Left renal pelvis (tissue), 4 donors: ENCODE measurements at places on chromosomes 7 and 10.

GRCh38 chr10:98687685-98688084 is 240.9 kb upstream of the HPS1 start:
- no peak for DNase-seq

DNA sequence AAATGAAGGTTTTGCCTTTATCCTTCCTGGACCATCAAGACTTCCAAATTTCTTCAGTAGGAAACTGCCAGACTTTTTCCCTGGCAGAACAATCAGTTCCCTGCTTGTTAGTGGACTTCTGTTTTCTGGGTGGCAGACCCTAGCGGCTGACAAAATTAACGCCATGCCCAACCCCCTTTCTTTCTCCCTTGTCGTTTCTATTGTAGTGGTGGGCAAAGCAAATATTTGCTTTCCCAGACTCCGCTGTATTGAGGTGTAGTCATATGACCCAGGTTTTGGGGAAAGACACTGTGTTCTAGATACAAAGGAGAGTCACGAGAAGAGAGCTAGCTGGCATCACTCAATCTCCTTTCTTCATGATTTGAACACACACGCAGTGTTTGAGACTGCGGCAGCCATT is 7.7 kb downstream of the PON2 start:
- DNase-seq = no peak

DNA sequence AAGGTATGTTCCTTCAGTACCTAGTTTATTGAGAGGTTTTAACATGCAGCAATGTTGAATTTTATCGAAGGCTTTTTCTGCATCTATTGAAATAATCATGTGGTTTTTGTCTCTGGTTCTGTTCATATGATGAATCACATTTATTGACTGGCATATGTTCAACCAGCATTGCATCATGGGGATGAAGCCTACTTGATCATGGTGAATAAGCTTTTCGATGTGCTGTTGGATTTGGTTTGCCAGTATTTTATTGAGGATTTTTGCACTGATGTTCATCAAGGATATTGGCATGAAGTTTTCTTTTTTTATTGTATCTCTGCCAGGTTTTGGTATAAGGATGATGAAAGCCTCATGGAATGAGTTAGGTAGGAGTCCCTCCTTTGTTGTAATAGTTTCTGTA is 204.0 kb upstream of the GNAI1 start:
- DNase-seq = no peak

DNA sequence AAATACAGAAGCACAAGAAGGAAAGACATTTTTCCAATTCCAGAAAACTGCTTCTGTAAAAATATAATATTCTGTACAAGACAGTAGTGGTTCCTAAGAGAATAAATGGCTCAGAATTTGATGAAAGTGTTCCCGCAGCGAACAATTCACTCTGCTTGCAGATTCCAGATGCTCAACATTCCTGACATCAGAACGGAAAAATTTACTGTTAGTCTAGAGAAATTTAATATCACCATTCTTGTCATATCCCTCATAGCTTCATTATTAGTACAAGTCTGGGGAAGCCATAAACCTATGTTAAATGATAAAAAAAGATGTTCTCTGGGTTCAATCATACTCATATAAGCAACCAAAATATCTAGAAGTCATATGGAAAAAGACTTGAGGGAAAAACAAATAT is 83.6 kb downstream of the MPP7 start:
- DNase-seq = no peak

DNA sequence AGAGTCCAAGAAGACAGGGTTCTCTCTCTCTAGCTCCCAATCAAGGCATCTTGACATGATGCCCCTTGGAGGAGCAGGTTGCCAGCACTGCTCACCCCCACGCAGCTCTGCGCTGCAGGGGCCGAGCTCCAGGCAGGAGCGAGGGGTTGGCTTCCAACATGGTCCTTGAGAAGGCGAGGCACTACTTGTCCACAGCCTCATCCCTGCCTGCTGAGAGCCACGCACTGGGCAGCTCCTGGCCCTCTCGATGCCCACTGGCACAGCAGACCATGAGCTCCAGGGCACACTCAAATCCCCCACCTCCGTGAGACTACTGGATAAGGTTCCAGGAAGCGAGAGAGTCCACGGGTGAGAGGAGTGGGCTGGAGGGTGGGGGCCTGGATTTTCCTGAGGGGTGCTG is 31.1 kb downstream of the RAMP3 start:
- no peak for DNase-seq

DNA sequence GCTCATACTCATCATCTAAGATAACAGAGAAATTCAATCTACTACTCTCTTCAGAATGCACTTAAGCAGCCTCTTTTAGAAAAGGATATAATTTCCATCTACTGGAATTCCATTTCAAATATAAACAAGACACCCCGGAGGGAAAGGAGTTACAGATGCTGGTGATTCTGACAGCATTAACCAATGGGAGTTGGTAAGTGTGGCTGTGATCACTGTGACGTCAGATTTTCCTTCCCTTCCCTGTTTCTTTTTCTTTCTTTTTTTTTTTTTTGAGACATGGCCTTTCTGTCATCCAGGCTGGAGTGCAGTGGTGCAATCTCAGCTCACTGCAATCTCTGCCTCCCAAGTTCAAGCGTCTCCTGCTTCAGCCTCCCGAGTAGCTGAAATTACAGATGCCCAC is 106.6 kb downstream of the ACTR3B start:
- no peak for DNase-seq

DNA sequence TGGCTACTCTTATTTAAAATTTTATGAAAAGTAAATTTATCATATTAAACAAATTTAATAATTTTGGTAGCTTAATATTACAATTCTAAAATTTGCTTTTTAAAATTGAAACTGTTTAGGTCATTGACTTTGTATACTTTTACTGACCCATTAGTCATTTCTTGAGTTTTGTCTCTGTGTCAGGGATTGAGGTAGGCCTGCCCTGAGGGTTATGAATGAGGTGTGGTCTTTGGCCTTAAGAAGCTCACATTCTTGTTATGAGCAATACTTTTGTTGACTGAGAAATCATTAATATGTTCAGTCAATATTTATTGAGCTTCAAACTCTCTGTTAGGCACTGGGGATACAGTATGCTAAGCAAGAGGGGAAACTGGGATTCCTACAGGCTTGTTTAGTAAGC is 47.0 kb upstream of the RPA3 start:
- DNase-seq = no peak

DNA sequence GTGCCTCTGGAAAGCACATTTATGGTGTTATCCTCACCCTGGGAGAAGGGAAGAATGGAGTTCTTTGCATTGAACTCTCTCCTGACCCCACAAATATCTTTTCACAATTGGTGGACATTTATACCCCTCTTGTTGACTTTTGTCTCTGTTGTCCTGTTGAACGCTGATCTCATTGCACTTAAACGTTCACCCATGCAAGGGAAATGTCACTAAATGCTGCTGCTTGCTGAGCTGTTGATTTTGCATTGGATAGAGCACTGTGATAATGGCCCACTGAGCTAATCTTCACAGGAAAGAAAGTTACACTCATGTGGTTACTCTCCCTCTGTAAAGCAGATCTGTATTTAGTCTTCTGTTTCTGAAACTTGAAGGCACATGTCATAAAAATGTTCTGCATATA is 133.4 kb downstream of the FZD1 start:
- no peak for DNase-seq

DNA sequence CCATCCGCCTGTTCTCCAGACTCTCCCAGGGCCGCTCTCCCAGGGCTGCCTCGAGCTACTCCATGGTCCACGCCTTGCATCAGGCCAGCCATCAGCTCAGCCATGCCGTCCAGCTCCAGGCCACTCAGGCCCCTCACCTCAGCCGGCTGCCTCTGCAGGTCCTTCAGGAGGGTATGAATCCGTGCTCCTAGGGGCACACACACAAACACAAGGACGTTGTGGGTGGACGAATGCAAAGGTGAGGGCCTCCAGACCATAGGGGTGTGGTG is 449.4 kb downstream of the PTPRN2 start:
- no peak for DNase-seq
